ENCODE measurements at places on chromosomes 2 and 18. TPM values are rescaled to one million over a fixed set of nuclear protein-coding genes. Genes with fewer than 3 reads are reported as not detected.

DNA sequence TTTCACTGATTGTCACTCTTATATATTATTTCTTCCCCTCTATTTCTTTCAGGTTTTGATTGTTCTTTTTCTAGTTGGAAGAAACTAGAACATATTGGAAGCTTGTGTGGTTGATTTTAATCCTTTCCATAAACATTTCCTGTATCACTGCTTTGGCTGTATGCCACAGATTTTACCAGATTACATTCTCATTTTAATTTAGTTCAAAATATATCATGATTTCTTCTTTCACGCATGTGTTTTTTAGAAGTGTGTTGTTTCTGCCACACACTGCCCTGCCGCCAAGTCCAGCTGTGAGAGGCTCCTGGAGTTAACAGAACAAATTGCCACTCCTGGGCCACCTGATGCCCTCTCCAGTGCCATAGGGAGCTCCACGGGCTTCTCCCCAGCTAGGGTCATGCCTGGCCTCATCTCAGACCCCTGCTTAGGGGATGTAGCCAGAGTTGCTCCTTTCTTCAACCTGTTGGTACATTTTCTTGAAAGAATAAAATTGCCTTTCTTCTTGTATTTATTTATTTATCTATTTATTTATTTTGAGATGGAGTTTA lies 206.2 kb upstream of the COPS8 start:
- no peak for DNase-seq

DNA sequence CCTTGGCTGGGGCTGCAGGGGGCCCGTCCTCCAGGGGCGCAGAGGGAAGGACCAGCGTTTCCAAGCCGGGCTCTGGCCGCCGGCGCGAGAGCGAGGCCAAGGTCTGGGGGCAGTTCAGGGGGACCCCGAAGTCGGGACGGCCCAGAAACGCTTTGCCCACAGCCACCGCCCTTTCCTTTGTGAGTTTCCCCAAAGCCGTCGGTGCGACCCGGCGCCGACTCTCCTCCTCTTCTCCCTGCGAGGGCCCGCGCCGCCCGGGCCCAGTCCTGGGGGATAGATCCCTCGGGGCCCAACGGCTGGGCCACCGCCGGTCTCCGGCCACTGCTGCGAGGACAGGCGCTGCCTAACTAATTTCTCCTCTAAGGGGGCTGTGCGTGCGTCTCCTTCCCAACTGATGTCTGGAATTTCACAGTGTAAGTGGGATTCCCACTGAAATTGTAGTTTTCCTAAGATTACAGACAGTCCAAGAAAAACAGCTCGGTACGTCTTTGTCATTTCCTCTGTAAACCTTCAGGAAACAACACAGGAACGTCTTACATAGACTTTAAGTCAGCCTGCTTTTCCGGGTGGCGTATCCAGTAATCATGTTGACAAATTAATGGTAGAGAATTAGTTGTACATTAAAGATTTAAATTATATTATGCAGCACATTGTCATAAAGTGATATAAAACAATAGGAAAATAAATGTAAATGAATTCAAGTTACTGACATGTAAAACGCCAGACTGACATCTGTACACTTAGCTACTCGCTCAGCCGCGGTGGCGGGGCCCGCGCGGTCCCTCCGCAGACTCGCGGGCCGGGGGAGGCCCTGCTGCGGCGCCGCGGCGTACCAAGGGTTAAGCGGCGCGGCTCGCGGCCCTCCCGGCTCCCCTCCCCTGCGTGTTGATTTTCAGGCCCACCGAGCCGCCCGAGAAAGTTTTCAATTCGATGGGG lies 139.4 kb upstream of the SIX3 start:
- DNase-seq = no peak

Gene HOXD11
- total RNA-seq = not detected

Gene DNAH6
- total RNA-seq = 1.0 TPM

DNA sequence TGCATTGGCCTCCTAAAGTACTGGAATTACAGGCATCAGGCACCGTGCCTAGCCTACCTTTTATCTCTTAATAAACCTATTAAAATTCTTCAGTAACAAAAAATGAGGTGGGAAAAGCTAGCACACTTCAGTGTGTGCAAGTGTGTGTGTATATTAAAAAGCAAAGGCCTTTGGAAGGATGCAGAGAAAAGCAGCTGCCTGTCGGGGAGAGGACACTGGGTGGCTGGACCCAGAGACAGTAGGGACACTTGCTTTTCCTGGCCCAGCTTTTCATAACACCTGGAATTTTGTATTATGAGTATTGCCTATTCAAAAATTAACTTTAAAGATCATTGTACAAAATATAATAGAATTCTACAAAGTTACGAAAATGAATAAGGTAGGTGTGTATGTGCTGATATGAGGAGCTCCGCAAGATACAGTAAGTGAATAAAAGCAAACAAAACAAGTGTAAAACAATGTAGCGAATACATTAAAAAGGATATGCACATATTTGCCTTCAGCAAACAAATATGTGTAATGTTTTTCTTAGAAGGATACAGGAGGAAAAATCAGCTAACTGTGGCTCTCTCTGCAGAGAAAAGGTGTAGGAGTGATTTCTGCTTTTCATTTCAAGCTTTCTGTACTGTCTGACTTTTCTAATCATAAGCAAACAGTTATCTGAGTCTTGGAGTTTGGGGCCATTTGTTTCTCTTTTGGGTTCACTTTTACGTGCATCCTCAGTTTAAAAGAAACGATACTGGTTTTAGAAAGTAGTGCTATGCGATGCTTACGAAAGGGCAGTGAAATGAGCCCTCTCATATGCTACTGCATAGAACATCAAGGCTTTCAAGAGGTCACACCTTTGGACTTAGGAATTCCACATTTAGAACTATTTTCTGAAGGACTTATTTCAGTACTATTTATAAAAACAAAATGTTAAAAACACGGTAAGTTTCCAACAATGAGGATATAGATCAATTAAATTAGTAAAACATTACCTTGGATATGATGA lies 70.8 kb downstream of the USP40 start:
- no peak for DNase-seq

Gene PLA2R1
- total RNA-seq = not detected

DNA sequence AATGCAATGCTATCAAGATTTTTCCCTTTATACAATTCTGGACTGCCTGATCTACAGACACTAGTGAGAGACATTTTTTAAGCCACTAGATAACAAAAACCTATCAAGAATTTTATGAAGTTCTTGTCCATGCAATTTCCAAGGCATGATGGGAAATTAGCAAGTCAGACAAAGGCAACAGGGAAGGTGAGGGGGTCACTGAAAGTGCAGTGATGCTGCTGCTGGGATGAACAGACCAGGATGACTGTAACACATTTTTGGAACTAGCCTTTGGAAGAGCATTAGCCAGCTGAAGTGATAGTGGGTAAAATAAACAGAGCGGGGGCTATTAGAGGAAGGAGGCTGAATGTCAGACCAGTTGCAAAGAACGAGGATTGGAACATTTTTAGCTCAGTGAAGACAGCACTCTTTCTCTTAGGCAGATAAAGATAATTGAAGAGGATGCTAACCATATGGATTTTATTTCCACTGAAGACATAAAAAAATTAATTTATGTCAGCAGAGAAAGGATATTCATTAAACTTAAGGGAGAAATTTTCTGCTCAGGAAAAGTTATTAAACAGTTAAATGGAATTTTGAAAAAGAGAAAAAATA lies 17.9 kb downstream of the NRXN1 start:
- DNase-seq = no peak

DNA sequence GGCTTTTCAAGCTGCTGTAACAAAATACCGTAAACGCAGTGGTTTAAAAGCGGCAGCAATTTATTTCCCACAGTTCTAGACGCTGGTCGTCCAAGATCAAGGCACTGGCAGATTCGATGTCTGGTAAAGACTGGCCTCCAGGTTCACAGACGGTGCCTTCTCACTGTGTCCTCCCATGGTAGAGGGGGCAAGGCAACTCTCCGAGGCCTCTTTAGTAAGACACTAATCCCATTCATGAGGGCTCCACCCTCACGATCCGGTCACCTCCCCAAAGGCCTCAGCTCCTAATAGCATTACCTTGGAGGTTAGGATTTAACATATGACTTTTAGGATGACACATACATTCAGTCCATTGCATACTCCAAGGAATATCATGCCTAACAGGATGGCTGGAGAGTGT lies 117.2 kb downstream of the SH3RF3 start:
- no peak for DNase-seq

DNA sequence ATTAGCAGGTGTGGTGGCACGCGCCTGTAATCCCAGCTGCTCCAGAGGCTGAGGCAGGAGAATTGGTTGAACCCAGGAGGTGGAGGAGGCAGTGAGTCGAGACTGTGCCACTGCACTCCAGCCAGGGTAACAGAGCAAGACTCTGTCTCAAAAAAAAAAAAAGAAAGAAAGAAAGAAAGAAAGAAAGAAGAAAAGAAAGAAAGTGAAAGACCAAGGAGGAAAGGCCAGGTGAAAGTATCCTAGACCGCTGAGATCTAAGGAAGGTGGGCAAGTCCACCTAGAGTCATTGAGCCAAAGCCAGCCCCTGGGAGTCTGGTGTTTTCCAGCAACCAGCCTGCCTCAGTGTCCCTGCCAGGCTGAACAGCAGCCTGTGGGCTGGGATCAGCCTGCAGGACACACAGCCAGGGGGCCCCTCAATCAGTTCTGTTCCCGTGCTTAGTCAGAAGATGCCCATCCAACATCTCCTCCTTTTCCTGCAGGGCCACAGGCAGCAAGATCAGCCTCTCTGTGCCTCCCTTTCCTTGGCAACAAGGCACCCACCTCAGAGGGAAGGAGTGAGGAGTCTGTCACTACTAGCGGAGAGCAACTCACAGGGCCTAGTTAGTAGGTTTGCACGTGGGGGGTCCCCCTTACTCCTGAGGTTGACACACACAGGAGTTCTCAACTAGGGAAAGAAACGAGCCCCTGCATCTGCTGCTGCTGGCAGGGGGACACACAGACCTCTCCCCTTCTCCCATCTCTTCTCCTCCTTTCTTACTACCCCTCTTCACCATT lies 64.1 kb downstream of the SMAD7 start:
- peak; percentile 13 for DNase-seq

DNA sequence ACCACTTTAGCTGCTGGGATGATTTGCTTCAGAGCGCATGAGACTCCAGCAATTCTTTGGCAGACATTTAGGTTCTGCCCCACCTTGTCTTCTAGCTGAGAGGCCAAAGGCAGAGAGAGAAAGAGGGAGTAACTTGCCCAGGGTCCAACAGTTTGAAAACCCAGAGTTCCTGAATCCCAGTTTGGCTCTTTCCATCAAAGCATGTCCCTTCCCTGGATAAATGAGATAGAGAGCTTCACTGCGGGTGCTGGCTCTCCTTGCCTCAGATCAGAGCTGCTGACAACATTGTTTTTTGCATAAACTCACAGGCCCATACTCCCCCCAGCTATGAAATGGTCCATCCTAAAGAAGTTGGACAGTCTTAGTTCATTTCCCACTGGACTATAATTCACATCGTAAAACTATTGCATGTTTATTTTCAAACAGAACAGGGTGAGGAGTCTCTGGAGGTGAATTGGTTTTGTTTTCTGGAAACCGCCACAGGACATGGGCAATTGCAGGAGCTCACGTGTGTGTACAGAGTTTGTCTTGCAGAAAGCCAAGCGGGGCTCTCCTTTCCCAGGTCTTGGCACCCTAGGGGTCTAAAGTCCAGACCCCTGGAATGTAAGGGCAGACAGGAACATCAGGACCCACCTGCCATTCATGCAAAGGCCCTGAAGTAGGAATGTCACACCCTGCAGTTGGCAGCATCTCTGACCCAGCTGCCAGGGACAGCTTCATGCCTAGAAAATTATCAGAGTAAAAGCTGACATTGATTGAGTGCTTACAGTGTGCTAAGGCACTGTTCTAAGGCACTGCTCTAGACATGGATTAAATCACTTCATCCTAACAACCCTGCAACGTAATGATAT lies 25.0 kb upstream of the SLC14A2 start:
- no peak for DNase-seq

GRCh38 chr2:224711859-224712665 lies 4.1 kb downstream of the CCDC195 start:
- DNase-seq = no peak

DNA sequence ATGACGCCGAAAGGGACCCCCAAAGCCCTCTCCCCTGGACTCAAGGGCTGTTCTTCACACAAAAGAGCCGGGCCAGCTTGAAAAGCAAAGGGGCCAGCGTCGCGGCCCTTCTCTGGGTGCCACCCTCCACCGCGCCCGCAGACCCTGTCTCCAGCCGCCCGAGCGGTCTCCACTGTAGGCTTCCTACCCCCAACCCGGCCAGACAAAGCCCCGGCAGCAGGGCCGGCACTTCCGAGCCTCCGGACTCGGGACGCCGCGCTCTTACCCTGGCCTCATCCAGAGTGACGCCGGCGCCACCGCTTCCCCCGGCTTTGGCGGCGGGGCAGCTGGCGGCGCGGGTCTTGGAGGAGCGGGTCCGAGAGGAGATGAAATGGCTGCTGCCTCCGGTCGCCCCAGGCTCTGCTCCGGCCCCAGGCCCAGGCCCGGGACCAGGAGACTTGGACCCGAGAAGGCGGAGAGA lies 603 bp downstream of the ATAD2B start:
- peak; percentile 72 for DNase-seq

GRCh38 chr2:163602196-163602595 lies 133.6 kb downstream of the FIGN start:
- DNase-seq = no peak

GRCh38 chr2:67514515-67514914 lies 117.4 kb downstream of the ETAA1 start:
- DNase-seq = no peak

- no peak for DNase-seq
Observed at GRCh38 chr2:101729521-101730190, 32.1 kb downstream of the MAP4K4 start.

DNA sequence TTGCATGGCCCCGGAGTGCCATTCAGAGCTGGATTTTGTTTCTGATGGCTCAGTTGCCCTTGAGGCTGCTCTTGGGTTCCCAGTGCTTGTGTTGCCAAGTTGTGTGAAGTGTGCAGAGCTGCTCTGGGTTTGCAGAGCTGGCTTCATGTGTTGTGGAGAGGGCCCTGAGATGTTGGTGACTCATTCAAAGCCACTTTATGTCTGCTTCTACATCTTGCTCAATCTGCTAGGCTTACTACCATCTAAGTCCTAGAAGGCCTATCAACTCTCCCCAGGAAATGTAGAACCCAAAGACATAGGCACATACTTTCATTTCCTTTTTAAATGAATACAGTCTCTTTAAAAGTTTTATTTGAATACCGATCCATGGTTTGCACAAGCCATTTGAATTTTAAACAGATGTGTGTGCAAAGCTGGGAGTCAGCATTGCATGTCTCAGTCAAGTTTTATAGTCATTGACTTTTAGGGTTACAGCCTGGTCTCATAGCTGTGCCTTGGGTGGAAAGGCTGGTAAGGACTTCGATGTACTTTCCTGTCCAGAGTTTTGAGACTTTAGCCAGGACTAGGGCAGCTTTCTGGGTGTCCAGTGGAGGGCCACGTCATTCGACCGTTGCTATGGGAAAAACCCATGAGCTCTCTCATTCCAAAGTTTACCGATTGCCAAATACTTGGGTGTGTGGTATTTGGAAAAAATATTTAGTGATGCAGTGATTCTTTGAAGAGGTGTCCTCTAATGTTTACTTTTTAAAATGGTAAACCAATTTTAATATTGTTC lies 105.0 kb downstream of the LTBP1 start:
- no peak for DNase-seq

GRCh38 chr2:120488531-120488930 lies 142.6 kb downstream of the INHBB start:
- no peak for DNase-seq

GRCh38 chr2:154484338-154485099 lies 214.0 kb upstream of the KCNJ3 start:
- DNase-seq = no peak

- no peak for DNase-seq
Observed at GRCh38 chr2:127173057-127173456, 47.0 kb downstream of the CYP27C1 start.
